Naive thymus-derived CD8-positive, alpha-beta T cell (primary cell): ENCODE measurements at places on chromosomes 12 and 14.

- DNase-seq = no peak
- H3K4me1 ChIP-seq = no peaks in the 10 kb centered on the region
- no peak overlapping the region for H3K4me3 ChIP-seq
- peaks cover 18% of the 10 kb centered on the region for H3K36me3 ChIP-seq
- H3K27ac ChIP-seq = no peak overlapping the region
These were observed 70.9 kb upstream of the PPP4R3A start for GRCh38 chr14:91580876-91581577.

- peaks cover 36% of the 10 kb centered on the region for H3K4me1 ChIP-seq
- DNase-seq = peak; percentile 89
These were observed at the start of gene PPP2R5C for GRCh38 chr14:101761032-101761880. Gene PPP2R5C, plus strand, starts transcription at chr14:101761709. Its CDS starts 185 bp downstream, at chr14:101761894.

- no peak for DNase-seq
- H3K27ac ChIP-seq = peak overlapping the region; percentile 73
- peak overlapping the region; percentile 69 for H3K4me3 ChIP-seq
- H3K27me3 ChIP-seq = no peaks in the 10 kb centered on the region
- no peaks in the 10 kb centered on the region for H3K36me3 ChIP-seq
These were observed 17.6 kb upstream of the PLEKHH1 start for GRCh38 chr14:67515386-67516079.

- H3K36me3 ChIP-seq = no peaks in the 10 kb centered on the region
- H3K4me3 ChIP-seq = no peak overlapping the region
- H3K27ac ChIP-seq = no peak overlapping the region
These were observed 138.8 kb upstream of the PRMT8 start for GRCh38 chr12:3352230-3352629.

DNA sequence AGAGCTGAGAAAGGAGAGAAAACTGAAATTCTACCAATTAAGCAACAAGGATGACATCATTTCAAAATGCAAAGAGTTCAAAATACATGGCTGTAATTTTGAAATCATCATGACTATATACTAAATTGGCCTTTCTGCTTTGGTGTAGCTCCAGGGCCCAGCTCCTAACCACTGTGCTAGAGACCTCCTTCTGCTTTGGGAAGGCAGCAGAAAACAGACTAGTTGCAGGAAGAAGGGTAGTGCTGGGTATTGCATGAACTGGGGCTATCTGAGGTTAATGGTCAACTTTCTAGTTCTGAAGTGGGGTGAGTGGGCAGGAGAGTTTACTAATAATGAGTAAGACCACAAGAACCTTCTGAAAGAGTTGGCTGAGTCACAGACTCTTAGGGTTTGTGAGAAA lies 66.2 kb downstream of the PTGER2 start:
- H3K4me3 ChIP-seq = no peak overlapping the region
- DNase-seq = no peak
- peaks cover 17% of the 10 kb centered on the region for H3K36me3 ChIP-seq
- peaks cover 10% of the 10 kb centered on the region for H3K4me1 ChIP-seq
- H3K27ac ChIP-seq = no peak overlapping the region

DNA sequence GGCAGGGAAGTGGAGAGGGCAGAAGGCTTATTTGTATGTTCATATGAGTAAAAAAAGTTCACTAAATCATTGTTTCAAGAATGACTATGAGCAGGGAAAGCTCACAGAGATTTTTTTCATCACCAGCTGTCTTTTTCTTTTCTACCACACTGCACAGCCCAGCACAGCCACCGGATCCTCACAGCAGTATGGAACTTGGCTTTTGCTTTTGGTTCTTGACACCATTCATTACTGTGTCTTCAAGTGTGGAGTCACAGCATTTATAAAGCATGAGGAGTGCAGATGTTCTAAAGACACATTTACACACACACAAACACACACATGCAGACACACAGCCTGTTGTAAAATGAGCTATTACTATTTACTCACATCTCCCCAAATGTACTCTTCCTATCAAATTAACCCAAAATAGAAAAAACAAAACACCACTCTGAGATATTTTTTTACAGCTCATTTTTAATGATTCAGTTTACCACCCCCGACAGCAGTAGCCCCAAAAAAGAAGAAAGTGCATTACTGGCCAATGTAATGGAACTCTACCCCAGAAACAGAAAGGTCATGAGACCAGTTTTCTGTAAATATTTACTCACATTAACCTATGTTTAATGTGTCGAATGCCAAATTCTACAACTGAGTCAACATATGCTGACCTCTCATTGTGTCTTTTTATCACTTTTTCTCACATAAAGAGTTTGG lies 60.5 kb downstream of the BTG1 start:
- no peaks in the 10 kb centered on the region for H3K27me3 ChIP-seq
- peak overlapping the region; percentile 57 for H3K4me3 ChIP-seq
- H3K36me3 ChIP-seq = peaks cover 2% of the 10 kb centered on the region
- H3K27ac ChIP-seq = no peak overlapping the region

DNA sequence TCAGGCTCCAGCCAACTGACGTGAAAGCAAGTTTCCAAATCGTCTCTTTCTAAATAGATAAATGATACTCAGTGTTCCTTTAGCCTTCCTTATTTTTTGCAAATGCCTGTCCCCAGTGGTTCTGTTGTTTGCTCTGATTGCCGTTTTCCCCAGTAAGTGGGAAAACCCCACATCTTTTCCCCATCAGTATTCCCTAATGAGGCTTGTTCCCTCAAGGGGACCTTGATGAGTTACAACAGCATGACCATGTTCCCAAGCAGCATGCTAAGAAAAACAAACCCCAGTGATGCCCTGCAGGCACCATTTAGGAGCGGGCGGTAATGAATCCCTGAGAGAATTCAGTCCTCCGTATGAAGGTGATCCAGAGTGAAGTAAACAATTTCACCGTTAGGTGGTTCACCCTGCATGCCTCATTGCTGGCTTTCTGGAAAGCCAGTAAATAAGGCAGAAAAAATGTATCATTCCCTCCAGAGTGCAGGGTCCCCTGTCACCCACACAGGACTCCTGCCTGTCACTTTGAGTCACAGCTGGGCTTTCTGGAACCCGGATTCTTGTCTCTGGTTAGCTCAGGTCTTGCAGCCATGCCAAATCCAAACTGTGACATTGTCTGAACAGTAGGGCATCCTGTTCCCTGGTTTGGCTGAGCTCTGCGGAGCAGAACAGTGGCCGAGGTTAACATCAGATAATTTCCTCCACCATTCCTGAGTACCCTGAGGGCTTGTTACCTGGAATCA lies 222.6 kb downstream of the RGS6 start:
- H3K36me3 ChIP-seq = no peaks in the 10 kb centered on the region
- peaks cover 19% of the 10 kb centered on the region for H3K27me3 ChIP-seq
- no peak for DNase-seq
- H3K4me3 ChIP-seq = no peak overlapping the region

DNA sequence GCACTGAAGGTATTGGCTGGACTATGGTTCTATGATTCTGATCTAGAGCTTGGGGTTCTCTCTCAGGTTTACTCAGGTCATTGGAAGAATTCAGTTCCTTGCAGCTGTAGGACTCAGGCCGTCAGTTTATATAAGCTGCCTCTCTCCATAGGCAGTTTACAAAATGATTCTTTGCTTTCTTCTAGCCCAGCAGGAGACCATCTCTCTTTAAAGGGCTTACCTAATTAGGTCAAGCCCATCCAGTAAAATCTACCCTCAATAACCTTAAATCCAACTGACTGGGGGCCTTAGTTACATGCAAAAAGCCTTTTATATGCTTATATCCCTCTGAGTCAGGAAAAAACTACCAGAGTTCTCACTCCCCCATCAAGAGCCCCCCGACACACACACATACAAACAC lies 80.5 kb upstream of the GARIN6 start:
- no peaks in the 10 kb centered on the region for H3K27me3 ChIP-seq
- no peak overlapping the region for H3K4me3 ChIP-seq
- H3K4me1 ChIP-seq = no peaks in the 10 kb centered on the region

DNA sequence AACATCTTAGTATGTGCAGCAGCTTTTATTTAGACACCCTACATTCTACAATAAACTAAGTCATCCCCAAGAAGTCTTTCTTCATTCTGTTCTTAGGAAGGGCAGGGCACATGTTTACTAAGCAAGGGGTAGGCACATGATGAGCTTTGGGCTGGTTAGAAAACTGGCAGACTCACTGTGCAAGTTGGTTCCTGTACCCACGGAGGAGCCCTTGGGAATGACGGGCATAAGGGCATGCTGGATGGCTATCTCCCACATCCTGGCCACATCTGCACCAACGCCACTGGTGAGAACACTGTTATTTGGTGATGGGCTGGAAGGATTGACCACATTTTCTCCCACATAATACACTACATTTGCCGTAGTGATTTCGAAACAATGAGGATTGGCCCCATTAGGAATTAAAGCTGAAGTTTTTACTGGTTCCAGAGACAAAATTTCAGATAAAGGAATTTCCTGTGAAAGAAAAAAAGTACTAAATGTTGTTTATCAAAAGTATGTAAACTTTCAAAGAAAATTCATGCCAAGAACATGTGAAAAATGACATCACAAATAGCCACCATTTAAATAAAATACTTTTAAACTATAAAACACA lies 297.0 kb downstream of the PRKD1 start:
- no peak overlapping the region for H3K27ac ChIP-seq
- H3K27me3 ChIP-seq = no peaks in the 10 kb centered on the region
- H3K36me3 ChIP-seq = no peaks in the 10 kb centered on the region
- no peak for DNase-seq

DNA sequence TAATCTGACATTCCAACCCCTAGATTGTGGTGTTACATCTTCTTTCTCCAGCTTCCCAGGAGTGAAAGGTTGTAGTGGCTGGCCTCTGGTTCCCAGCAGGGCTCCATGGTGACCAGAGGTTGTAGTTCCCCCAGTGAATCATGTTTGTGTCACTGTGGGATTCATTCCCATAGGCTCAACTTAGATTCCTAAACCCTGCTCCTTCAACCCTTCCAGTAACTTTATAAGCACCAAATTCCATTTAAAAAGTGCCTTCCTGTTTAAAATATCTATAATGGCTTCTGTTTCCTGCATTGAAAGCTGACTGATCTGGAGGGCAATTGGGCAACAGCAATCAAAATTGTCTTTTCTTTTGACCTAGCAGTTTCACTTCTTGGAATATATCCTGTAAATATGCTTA lies 40.5 kb upstream of the TBC1D15 start:
- DNase-seq = no peak
- no peaks in the 10 kb centered on the region for H3K4me1 ChIP-seq
- no peaks in the 10 kb centered on the region for H3K36me3 ChIP-seq

DNA sequence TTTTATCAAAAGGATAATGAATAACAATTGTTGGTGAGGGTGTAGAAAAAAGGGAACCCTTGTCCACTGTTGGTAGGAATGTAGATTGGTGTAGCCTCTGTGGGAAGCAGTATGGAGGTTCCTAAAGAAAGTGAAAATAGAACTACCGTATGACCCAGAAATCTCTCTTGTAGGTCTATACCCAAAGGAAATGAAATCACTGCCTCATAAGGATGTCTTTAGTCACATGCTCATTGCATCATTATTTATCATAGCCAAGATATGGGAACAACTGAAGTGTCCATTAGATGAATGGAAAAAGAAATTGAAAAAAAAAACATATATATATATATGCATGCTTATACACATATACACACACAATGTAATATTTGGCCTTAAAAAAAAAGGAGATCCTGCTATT lies 158.8 kb upstream of the NPAS3 start:
- H3K4me1 ChIP-seq = no peaks in the 10 kb centered on the region
- H3K4me3 ChIP-seq = no peak overlapping the region
- H3K27ac ChIP-seq = no peak overlapping the region
- no peaks in the 10 kb centered on the region for H3K27me3 ChIP-seq

DNA sequence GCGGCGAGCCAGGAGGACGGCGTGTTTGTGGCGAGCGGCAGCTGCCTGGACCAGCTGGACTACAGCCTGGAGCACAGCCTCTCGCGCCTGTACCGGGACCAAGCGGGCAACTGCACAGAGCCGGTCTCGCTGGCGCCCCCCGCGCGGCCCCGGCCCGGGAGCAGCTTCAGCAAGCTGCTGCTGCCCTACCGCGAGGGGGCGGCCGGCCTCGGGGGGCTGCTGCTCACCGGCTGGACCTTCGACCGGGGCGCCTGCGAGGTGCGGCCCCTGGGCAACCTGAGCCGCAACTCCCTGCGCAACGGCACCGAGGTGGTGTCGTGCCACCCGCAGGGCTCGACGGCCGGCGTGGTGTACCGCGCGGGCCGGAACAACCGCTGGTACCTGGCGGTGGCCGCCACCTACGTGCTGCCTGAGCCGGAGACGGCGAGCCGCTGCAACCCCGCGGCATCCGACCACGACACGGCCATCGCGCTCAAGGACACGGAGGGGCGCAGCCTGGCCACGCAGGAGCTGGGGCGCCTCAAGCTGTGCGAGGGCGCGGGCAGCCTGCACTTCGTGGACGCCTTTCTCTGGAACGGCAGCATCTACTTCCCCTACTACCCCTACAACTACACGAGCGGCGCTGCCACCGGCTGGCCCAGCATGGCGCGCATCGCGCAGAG lies 873 bp downstream of the PLXNC1 start:
- H3K36me3 ChIP-seq = no peaks in the 10 kb centered on the region
- H3K4me1 ChIP-seq = peaks cover 37% of the 10 kb centered on the region
- peak; percentile 30 for DNase-seq
- H3K27me3 ChIP-seq = no peaks in the 10 kb centered on the region
- H3K27ac ChIP-seq = no peak overlapping the region

GRCh38 chr12:75798136-75798926 lies 233.2 kb downstream of the PHLDA1 start:
- no peaks in the 10 kb centered on the region for H3K4me1 ChIP-seq
- H3K4me3 ChIP-seq = no peak overlapping the region
- H3K36me3 ChIP-seq = no peaks in the 10 kb centered on the region
- H3K27ac ChIP-seq = no peak overlapping the region
